ENCODE measurements at places on chromosomes 5 and 9.

DNA sequence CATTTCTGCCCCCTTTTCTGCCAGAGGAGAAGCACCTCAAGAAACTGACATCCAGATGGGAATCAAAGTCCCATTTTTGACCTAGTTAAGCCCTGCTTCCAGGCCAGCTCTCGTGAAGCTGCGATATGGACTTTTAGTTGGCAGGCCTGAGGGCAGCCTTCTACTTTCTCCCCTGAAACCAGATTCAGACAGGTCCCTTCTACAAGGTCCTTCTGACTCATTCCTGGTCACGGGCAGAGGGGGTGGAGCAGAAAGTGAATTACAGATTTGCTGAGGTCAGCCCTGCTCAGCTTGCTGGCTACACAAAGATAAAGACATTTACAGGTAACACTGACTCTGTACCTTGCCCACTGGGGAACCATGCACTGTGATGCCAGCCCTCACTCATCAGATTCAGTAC, 52.8 kb upstream of the TUT7 start:
- DNase-seq, result peak; percentile 36

GRCh38 chr5:66151030-66151429, 6.9 kb downstream of the SREK1 start:
- no peak for DNase-seq

- DNase-seq, result no peak
Observed at GRCh38 chr5:38800515-38800914, 45.3 kb upstream of the OSMR start.

DNA sequence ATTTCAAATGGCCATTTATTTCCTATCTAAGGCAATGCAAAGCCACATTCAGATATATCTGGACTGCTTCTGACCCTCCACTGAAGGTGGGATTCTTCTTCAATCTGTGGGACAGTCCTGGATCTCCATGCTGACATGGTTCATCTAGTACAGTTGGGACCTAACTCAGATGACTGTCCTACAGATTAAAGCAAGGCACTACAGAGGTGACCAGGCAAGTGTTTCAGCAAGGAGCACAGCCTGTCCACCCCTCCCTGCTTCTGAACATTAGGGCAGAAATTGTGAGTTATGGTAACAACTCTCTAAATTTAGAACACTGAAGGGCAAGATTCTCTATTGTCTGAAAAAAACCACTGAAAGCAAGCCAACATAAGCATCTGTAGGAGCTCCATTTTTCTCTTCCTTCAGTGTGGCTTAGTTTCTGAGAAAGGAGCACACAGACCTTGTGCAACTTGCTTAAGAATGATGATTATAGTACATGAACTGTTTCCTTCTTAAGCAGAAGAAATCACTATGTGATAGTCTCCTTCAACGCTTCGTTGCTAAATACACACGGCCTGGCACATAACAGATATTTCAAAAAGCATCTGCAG, 62.9 kb upstream of the BARX1 start:
- no peak for DNase-seq

DNA sequence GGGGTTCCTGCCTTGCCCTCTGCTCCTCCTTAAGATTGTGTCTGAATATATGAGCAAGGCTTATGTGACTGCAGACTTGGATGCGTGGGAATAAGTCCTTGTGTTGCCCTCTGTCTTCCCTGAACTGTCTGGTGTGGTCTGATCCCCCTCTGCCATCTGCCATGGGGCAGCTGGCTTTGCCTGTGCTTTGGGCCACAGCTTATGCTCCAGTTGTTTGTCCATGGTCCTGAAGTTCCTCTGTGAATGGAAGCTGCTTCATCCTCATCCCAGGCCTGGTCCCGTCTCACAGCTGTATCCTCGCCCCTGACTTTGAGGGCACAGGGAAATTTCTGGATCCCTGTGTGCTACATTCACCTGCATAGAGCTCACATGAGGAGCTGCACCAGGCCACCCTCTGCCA, 14.7 kb downstream of the IL31RA start:
- no peak for DNase-seq

- DNase-seq, result no peak
Observed at GRCh38 chr5:80348171-80348570, 28.4 kb downstream of the SPZ1 start.

- DNase-seq, result no peak
Observed at GRCh38 chr5:138870611-138871010, 4.5 kb downstream of the LRRTM2 start.

- DNase-seq, result no peak
Observed at GRCh38 chr5:56567278-56567677, 248.1 kb upstream of the MAP3K1 start.

- DNase-seq, result no peak
Observed at GRCh38 chr5:100726116-100726515, 177.0 kb downstream of the ST8SIA4 start.

- DNase-seq, result no peak
Observed at GRCh38 chr5:141373673-141374317, at the start of gene PCDHGA6. TSS of gene PCDHGA6 (plus strand) at chr5:141373891. CDS start at chr5:141374084, 193 bp downstream.

GRCh38 chr5:159527546-159528254, 197.4 kb upstream of the IL12B start:
- DNase-seq, result no peak

GRCh38 chr9:744790-745484, 96.6 kb upstream of the DMRT1 start:
- no peak for DNase-seq

GRCh38 chr5:59744531-59744992, 149.0 kb downstream of the PDE4D start:
- DNase-seq, result no peak

- DNase-seq, result no peak
Observed at GRCh38 chr5:53782620-53783019, 222.2 kb downstream of the NDUFS4 start.

GRCh38 chr5:131302506-131302905, 38.7 kb downstream of the CDC42SE2 start:
- DNase-seq, result no peak

GRCh38 chr5:24855485-24855884, 210.7 kb upstream of the CDH10 start:
- no peak for DNase-seq

GRCh38 chr5:79499640-79500273, 14.2 kb downstream of the HOMER1 start:
- DNase-seq, result no peak

GRCh38 chr5:140292212-140293036, 10.5 kb downstream of the PFDN1 start:
- no peak for DNase-seq

DNA sequence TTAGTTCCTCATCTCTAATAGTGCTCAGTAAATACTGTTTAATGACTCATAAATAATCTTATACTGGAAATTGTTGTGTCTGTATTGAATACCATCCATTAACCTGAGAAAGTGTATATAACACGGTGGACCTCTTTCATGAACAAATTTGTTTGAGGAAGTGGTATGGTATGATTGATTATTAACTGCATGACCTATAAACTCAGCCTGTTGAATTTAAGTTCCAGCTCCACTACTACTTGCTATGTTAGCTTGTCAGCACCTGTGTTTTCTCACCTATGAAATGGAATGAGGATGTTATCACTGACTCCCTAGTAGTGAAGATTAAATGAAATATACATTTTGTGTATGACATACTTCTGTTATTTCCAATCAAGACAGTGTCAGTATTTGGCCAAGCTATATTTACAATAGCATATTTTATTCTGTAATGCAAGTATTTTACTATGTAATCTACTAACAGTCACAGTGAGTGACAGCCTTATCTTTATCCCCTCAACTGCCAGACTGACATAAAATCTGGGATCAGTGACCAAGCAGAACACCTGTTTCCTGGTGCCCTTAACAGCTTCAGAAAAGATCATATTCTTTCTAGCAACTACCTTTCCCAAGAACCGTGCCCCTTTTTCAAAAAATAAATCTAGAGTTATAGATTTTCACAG, 77.3 kb upstream of the ITGA1 start:
- DNase-seq, result no peak

DNA sequence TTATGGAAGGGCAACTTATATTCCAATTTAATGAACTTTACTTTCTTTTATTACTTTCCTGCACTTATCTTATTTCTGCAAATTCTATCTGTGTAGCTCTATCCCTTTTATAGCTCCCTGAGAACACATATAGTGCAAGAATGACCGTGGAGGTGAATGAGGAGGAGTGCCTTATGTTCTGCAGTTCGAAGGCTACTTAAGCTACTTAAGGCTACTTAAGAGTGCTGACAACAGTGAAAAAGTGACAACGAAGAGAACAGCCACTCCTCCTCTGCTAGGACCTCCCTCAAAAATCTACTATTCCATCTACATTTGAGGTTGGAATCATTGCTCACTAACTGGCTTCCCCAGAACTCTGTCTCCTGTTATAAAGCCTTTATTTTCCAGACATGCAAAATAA, 1365.7 kb upstream of the C9orf72 start:
- no peak for DNase-seq

- no peak for DNase-seq
Observed at GRCh38 chr9:137299938-137300337, 2.1 kb downstream of the NRARP start.

- no peak for DNase-seq
Observed at GRCh38 chr9:107513464-107514100, 24.0 kb upstream of the KLF4 start.

GRCh38 chr5:18048449-18048848, 414.2 kb downstream of the TAF11L14 start:
- no peak for DNase-seq

DNA sequence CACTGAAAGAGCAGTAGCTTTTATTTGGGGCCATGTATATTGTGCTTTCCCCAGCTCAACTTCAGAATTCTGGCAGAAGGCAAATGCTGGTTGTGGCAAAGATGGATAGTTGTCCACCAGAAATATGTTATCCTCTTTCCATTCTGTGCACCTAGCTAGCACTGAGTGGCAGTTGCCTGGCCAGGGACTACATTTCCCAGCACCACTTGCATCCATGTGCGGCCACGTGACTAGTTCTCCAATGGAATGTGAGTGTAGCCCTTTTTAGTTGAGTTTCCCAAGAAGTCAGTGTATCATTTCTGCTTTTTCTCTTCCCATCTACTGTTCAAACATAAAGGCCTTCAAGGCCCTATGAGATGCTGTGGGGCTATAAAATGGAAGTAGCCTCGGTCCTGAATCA, 354.0 kb upstream of the CLINT1 start:
- DNase-seq, result no peak

DNA sequence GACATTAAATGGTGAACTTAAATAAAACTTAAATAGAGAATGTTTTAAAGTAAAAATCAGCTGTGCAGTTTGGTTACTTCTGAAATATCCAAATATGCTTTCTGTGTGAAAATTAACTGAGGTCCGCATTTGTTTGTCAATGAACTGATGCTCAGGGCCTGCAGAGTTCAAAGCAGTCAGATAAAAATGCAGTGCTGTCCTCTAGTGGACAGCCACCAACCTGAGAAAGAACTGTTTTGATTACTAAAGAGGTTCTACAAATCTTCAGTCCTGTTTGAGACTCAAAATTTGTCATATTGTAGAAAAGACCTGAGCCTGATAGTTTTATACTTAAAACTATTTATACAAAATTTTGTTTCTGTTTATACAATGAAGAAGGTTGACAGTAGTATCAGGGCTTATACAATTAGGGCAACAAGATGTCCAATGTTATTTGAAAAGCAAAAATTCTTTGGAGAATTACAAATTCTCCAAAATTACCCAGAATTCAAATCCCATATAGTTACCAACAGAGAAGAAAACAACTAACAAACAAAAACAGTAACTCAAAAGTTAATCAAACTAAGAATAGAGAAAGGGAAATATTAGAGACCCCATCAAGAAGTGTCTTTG, 232.3 kb upstream of the TBCA start:
- no peak for DNase-seq

DNA sequence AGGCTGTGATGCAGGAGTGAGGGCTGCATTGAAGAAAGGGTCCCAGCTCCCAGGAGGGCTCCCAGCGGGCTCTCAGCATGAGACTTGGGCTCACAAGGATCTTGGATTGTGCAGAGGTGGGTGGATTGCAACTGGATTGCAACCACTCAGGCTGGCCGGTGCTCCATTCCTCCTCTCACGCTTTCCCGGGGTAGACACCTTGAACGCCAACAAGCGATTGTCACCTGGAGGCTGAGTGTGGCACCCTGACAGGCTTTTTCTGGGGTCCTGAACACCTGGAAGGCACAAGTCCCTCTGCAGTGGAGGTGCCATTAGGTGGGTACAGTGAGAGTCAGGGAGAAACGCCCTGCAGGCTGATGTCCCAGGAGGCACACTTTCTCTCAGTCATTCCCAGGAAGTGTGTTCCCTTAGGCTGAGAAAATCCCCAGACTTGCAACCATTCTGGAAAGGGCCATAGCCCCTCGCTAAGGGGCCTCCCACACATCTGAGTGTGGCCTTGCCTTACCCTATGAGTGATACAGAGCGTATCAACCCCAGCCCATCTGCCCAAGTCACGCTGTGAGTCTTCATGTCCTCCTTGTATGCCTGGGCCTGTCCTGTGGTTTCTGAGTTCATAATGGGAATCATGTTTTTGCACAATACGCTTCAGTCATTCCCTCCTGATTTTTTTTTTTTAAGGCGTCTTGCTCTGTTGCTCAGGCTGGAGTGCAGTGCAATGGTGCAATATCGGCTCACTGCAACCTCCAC, 488.1 kb downstream of the IRX1 start:
- no peak for DNase-seq

- no peak for DNase-seq
Observed at GRCh38 chr5:52582313-52582712, 205.4 kb upstream of the ITGA1 start.

DNA sequence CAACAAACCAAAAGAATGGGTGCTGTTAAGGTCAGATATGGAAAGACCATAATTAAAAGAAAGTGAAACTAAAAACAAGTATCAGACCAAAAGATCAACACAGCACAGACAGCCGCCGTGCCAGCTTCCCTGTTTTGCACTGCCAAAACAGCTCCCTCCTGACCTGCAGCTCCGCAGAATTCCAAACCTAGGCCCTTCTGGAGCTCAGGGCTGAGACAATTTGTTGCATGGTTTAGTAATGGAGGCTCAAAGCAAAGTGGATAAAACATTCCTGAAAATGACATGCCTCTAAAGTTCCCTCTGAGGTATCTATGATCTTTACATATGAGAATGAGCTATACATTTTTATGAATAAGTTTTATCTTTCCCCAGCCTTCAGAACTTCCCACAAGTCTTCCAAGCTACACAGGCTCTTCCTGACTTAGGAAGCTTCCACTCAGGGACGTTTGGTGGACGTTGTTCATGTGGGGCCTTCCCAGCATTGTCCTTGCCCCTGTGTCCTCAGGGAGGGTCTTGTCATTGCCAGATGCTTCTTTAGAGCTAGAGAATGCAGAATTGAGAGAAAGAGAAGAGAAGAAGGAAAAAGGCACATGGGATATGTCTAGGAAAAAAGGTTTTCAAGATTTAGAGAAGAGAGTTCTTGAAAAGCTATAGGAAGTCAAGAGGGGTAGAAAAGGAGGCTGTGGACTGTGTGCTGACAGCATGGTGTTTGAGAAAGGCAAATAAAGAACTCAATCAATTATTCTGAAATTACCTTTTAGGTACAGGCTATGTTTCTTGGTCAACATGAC, 28.4 kb upstream of the SSBP2 start:
- no peak for DNase-seq
